ENCODE measurements at places on chromosomes 2 and 18.
A peak's percentile ranks its signal among the peaks of the same experiment; 100 is the strongest.

GRCh38 chr2:29878898-29879297 lies 42.5 kb downstream of the ALK start:
- DNase-seq = peak; percentile 16

- no peak for DNase-seq
Measured at GRCh38 chr2:149080971-149081370, 42.5 kb downstream of the LYPD6B start.

DNA sequence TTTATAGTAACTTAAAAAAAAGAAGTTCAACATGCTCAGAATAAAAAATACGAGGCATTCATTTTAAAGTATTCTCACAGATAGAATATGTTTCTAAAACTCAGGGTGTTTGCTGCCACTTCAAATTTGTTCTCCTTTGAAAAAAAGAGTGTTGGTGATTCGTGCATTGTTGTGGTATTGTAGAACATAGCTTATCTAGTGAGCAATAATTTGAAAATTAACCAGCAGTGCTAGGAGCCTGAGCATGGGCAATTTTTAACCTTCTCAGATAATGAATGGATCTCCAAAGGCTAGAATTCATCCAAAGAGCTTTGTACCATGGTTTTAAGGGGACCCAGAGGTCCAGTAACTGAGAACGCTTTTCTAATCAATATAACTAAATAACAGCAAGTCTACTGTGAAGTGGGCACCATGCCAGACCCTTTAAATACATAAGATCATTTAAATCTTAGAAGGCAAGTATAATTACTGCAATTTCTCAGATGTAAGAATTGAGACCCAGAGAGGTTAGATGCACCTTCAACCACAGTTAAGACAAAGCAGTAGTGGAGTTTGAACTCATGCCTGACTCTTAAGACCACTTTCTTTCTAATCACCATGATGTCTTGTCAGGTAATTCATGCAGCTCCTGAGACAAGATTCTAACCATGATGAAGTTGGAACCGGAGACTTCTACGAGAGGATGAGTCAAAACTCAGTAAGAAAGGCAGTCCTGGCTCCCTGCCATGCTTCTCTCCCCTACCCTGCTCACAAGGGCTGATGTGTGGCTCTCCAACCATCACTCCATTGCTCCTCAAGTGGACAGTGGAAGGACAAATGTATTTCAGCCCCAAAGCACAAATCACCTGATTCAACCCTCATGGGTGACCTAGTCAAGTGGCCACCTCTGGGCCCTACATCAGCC lies 3.4 kb downstream of the CYRIA start:
- DNase-seq = no peak

GRCh38 chr2:10968176-10968575 lies 56.4 kb downstream of the KCNF1 start:
- no peak for DNase-seq

DNA sequence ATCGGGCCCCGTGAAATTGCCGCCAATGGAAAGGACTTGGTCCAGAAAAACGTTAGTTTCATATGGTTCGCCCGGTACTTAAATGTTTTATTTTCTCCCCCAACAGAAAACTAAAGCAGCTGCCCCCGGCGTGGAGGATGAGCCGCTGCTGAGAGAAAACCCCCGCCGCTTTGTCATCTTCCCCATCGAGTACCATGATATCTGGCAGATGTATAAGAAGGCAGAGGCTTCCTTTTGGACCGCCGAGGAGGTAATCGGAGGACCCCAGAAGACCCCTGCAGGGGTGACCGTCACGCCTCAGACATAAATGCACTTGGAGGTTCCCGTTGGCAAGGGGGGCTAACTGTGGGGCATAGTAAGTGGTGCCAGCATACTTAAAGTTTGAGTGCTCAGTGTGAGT lies 742 bp downstream of the RRM2 start:
- no peak for DNase-seq

DNA sequence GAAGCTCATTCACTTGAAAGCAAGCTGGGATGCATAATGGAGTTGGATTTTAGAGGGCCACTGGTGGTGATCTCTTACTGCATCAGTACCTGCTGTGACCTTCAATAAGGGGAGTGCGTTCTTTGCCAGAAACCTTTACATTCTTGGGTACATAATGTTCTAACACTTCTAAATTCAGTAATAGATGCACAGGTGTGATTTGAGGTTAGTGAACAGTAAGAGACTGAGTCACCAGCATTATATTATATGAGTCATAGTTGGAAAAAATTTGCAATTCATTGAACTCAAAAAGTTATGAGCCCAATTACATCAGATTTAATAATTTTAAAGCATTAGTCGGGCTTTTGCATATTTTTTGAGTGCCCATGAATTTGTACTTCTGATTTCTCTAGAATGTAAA lies 803.3 kb downstream of the ADCYAP1 start:
- DNase-seq = no peak

All from AG08395 (cell line).